GM10248 (cell line): ENCODE measurements at places on chromosomes 6 and 20.

GRCh38 chr6:31586008-31586407, at the start of gene LST1:
Gene LST1 (plus strand): TSS chr6:31586277. CDS start chr6:31587300, 1,023 bp downstream.
- DNase-seq = no peak

DNA sequence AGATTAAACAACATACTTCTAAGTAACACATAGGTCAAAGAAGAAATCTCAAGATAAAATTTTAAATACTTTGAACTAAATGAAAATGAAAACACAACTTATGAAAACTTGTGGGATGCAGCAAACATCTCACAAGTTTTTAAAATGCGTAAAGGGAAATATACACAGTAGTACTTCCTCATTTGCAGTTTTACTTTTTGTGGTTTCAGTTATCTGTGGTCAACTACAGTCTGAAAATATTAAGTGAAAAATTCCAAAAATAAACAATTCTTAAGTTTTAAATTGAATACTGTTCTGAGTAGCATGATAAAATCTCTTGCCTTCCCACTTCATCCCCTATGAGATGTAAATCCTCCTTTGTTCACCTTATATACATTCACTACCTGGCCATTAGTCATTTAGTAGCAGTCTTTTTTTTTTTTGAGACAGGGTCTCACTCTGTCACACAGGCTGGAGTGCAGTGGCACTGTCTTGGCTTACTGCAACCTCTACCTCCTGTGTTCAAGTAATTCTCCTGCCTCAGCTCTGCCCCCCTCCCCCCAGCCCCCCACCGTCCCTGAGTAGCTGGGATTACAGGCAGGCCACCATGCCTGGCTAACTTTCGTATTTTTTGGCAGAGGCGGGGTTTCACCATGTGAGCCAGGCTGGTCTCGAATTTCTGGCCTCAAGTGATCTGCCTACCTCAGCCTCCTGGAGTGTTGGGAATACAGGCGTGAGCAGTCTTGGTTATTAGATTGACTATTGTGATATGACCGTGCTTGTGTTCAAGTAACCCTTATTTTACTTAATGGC, 154.6 kb upstream of the AHI1 start:
- peak; percentile 26 for DNase-seq

- no peak for DNase-seq
These were observed 12.2 kb upstream of the KCNG1 start for GRCh38 chr20:51034988-51035656.

DNA sequence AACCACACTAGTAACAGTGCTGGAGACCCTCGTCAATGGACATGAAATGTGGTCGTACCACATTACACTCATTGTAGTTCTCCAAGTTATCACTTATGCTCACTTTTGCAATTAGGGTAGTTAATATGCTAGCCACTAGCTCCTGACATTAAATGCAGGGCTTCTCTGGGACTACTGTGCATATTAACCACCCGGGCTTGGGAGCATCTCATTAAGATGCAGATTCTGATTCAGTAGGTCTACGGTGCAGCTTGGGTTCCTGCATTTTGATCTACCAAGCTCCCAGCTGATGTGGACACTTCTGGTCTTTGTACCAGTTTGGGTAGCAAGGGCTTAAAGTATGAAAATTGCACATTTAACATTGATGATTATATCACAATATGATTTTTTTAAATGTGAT, 98.0 kb downstream of the ZFP64 start:
- DNase-seq = no peak

- no peak for DNase-seq
These were observed 15.9 kb upstream of the FYN start for GRCh38 chr6:111888928-111889695.

GRCh38 chr6:14270142-14270893, 152.7 kb downstream of the CD83 start:
- no peak for DNase-seq

DNA sequence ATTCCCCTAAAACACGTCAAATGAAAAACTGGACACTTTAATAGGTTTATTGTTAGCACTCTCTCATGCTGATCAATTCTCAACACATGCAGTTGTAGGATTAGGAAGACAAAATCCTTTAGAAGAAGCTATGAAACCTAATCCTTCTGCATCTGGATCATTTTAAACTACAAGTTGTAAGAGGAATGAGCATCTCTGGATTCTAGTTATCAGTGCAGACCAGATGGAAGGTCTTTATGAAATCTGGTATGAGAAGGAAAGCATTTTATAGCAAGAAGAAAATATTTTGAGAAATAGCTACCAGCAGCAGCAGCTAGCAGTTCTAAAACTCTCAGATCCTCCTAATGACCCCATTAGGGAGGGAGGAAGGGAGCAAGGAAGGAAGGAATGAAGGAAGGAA, 4.1 kb downstream of the HTR1E start:
- DNase-seq = no peak

GRCh38 chr20:16474363-16474762, 98.9 kb downstream of the KIF16B start:
- DNase-seq = no peak

GRCh38 chr20:41329435-41330342, 10.9 kb upstream of the LPIN3 start:
- DNase-seq = peak; percentile 68

DNA sequence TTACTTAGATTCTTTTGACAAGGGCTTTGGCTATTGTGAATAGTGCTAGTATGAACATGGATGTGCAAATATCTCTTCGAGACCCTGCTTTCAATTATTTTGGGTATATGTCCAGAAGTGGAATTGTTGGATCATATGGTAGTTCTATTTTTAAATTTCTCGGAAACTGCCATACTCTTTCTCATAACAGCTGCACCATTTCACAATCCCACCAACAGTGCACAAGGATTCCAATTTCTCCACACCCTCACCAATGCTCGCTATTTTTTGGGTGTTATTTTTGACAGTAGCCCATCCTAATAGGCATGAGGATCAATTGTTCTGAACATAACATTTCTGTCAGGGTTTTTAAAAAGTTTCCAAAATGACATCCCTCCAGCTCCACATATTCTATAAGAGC, 69.2 kb upstream of the ESR1 start:
- no peak for DNase-seq

GRCh38 chr6:63573899-63574553, 1.7 kb downstream of the LOC128125822 start:
- DNase-seq = no peak

- DNase-seq = no peak
These were observed 21.6 kb upstream of the FKBP5 start for GRCh38 chr6:35710241-35710847.

- DNase-seq = no peak
These were observed 508.0 kb downstream of the TBC1D32 start for GRCh38 chr6:120826253-120826652.

GRCh38 chr6:11753798-11754197, 24.8 kb downstream of the ADTRP start:
- no peak for DNase-seq

DNA sequence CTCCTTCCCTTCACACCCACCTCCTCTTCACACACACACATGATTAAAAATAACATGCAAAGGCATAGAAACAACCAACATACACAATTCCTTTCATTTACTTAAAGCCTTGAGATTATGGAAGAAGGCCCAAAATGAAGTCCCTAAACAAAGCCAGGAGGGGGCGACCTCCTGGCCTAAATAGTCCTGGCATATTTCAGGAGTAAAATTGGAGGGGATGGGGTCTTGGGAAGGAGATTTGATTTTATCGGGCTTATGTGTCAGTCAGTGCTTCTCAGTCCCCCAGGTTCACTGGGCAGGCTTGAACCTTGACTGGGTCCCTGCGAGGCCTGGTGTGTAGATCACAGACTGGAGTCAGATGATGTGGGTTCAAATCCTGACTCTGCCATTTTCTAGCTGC, 266.4 kb downstream of the SAMD5 start:
- no peak for DNase-seq

GRCh38 chr6:150752409-150752808, 113.1 kb upstream of the MTHFD1L start:
- DNase-seq = no peak

GRCh38 chr6:49539102-49539501, 11.4 kb upstream of the C6orf141 start:
- DNase-seq = no peak

- no peak for DNase-seq
These were observed 274.1 kb upstream of the CITED2 start for GRCh38 chr6:139648430-139649000.

DNA sequence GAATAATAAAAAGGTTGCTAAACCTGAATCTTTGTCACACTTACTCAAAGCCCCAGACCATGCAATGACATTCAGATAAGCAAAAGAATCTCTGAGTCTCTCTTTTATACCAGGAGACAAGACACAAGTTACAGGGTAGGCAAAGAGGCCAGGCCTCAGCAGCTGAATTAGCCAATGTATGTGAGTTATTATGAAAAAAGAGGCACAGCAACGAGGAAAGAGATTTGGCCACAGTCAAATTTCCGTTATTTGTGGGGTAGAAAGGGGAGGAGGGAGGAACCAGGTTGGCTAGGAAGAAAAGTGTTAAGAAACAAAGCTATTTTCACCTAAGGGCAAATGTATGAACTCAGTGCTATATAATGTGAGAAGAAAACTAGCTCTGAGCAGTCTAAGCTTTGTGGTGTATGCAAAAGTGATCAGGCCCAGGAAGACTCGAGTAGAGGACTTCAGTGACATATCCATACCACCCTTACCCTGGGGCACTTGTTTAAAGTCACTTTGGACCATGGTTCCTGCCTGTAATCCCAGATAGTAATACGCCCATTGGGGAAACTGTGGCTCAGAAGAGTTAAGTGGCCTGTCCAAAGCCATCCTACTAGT, 19.1 kb downstream of the IPCEF1 start:
- DNase-seq = no peak

GRCh38 chr6:48837744-48838143, 625.3 kb downstream of the MMUT start:
- no peak for DNase-seq

DNA sequence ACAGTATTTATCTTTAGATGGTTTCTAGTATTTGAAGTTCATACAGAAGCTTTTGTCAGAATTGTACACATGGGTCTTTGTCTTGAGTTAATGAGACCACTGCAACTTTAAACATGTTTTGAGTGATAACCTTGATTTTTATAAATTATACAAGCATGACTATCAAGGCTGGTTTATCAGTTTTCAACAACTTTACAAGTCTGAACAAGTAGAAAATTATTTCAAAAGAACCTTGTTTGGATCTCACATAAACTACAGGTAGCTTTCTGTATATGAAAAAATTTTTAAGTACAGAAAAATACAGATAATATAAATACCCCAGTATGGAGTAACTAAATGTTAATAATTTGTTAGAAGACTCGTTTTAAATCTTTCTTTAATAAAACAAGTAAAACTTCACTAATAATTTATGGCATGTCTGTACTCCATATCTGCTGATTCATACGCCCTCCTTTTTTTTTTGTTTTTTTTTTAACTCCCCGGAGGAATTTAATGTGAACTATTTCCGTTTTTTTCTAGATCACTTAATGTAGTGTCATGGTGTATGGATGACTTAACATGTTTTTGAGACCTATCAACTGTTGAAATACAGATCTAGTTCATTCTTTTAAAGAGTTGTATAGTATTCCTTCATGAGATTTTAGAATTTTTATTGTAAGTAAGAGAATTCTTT, 18.3 kb downstream of the VAPB start:
- DNase-seq = no peak

DNA sequence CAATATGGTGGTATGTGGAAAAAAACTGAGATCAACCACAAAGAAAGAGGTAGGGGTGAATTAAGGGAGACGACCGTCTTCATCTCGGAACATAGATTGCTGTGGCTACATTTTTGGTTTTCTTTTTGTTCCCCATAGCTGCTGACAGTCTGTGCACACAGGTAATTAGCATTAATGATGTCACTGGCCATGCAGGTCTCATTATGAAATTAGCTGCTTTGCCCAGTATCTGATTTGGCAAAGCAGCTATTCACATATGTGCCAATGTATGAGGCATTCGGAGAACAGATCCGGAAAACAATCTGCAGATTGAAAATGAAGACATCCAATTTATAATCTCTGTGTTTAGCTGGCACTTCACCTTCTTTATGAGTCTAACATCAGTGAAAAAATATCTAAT, 13.1 kb downstream of the NOX3 start:
- DNase-seq = no peak

DNA sequence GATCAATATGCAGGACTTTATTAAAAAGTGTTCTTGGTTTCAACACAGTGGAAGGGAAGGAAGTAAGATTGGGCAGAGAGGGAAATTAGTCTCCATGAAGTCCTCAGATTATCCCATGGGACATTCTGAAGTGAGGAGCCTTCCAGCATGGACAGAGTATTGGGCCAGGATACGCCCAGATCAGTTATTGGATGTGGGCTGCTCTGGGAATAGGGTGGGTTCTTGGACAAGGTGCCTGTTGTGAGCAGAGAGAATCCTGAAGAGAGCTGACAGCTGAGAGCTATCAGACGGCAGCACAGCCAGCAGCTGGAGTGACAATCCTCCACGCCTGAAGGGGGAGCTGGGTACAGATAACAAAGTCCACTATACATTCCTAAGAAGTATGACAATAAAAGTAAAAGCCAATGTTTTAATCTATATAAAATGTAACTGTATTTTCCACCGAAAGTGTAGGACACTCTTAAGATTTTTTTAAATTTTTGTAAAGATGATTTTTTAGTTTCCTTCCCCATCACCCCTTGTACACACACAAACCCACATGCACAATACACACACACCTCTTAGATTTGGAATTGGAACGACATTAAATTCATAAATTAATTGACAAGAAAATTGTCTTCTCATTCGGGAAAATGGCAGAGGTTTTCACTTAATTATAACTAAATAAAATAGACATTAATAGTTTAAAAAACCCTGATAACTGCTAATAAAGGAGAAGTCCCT, 107.8 kb downstream of the FBXO5 start:
- DNase-seq = no peak

GRCh38 chr6:169189686-169190085, 64.0 kb downstream of the THBS2 start:
- DNase-seq = no peak

DNA sequence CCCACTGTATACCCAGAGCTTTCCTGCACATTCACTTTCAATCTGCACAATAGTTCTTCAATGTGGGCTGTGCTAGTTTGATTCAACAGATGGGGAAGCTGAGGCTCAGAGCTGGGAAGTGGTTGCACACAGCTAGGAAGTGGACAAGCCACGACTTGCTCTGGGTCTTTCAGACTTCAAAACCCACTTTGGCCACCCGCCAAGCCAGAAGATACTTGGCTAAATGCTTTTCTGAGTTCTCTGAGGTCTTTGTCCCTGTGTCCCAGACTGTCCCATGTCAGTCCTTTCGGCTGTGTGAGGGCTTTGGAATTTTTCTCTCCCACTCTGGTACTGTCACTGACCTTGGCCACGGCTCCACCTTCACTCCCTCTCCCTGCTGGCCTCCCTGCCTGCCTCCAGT, 10.6 kb downstream of the PDYN start:
- DNase-seq = no peak

GRCh38 chr6:5644523-5645185, 362.1 kb downstream of the NRN1 start:
- no peak for DNase-seq

DNA sequence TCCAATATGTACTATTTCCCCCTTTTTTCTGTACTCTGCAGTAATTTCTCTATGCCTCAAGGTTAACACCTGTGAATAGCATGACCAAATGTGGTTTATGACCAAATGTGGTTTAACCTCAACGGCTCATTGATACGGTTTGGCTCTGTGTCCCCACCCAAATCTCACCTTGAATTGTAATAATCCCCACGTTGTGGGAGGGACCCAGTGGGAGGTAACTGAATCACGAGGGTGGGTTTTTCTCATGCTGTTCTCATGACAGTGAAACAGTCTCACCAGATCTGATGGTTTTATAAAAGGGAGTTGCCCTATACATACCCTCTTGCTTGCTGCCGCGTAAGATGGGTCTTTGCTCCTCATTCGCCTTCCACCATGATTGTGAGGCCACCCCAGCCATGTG, 18.7 kb downstream of the DEK start:
- no peak for DNase-seq
